Stimulated activated CD4-positive, alpha-beta T cell treated with anti-CD3 and anti-CD28 coated beads, Interleukin-12 subunit alpha, Interleukin-12 subunit beta, amount 100 ng/mL, for 48 hours (primary cell): ENCODE measurements at places on chromosomes 16 and 17.
A peak's percentile ranks its signal among the peaks of the same experiment; 100 is the strongest.

GRCh38 chr17:12637745-12638651, 27.7 kb upstream of the MYOCD start:
- DNase-seq: no peak

DNA sequence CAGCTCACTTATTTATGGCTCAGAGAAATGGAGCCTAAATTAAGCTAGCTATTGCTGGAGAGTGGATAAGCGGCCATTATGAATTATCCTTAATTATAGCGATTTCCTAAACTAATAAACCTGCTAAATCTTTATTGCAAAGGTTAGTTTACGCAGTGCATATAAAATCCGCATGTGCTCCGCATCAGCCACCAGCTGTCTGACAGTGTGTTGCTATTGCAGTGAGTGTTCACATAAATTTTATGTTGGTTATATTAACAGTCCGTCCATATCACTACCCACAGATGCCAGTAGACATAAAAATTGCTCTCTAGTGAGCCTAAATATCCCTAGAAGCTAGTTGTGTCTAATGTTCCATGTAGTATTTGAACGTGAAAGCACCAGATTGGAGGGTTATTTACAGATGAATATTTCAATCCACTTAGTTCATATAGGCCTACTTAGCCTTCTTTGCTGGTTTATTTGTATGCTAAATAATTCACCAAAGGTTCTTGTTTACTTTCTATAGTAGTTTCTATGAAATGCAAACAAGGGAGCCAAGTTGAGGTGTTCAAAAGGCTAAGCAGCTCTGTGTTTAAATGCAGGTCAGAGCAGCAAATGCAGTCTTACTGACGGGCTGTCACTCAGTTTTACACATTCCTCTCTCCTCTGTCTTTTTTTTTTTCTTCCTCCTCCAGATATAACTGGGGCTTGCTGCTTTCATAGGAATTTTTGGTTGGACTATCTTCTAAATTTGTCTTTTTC, 219.1 kb downstream of the IRX3 start:
- DNase-seq: no peak

GRCh38 chr17:29292992-29293889, 707 bp downstream of the NUFIP2 start:
- DNase-seq: peak; percentile 44

DNA sequence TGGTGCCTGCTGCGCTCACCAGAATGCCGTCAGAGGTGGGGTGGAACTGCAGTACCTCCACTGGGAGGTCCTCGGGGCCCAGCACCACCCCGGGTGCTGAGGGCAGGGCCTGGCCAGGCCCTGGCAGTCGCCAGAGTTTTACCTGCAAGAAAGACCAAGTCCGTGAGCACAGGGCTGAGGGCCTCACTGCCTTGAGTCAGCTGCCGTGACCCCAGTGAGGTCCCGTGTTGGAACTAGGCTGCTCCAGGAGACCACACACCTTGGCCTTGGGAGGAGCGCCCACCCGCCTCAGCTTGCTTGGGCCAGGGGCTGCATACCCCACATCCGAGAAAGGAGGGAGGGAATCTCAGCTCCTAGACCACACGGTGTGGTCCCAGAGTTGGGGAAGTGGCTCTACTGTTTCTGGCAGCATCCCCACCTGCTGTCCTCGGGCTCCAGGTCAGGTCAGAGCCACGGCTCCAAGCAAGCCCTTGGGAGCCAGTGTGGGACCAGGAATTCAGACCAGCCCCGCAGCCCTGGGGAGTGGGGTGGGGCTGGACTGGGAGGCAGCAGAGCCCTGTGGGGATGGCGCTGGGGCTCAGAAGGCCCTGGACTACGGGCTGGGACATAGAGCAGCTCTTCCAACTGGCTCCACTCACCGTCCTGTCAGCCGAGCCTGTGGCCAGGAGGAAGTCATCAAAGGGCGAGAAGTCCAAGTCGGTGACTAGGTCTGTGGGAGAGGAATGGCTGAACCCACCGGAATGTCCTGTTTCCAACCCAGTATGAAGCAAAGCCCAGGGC, 8.7 kb downstream of the CORO7 start:
- no peak for DNase-seq

DNA sequence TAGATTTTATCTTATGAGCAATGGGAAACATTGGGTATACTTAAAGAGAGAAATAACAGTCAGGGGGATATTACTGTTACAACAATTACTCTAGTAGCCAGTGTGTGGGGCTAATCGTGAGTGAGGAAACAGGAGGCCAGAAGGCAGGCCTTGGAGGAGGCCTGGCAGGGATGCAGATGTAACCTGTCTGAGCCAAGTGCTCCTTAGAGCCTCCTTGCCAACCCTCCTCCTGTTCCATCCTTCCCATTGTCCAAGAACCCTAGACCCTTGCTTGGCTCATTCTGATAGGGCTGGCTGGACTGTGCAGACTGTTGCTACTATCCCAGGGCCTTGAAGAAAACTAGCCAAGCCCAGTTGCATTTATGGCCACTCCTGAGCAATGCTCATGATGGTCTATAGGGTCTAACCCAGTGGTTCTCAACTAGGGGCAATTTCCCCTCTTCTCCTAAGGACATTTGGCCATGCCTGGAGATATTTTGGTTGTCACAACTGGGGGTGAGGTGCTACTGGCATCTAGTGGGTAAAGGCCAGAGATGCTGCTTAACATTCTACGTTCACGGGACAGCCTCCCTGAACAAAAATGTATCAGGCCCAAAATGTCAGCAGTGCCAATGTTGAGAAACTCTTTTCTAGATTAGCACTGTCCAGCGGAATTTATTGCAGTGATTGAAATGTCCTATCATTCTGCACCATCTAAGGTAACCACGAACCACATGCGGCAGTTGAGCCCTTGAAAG, 24.4 kb upstream of the WSCD1 start:
- DNase-seq: no peak

- no peak for DNase-seq
Measured at GRCh38 chr16:85171004-85171758, 58.9 kb upstream of the CIBAR2 start.

GRCh38 chr17:48253975-48254374, 146.4 kb downstream of the SNX11 start:
- no peak for DNase-seq

DNA sequence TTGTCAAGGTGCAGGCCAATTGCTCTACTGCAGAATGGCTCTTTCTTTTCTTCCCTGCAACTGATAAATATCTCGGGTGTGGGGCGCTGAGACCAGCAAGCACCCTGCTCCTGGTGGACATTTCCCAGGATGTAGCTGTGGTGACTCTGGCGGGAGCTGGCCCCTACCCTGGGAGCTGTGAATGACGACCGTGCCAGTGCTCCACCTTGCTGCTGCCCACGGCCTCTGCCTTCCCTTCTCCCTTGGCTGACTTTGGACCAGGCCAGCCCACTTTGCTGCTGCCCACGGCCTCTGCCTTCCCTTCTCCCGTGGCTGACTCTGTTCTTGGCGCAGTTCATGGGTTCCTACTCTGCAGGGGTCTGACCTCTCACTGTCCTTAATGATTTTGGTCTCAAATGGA, 16.1 kb downstream of the CARD14 start:
- no peak for DNase-seq

GRCh38 chr16:27195076-27195741, 8.1 kb upstream of the KDM8 start:
- DNase-seq: no peak

DNA sequence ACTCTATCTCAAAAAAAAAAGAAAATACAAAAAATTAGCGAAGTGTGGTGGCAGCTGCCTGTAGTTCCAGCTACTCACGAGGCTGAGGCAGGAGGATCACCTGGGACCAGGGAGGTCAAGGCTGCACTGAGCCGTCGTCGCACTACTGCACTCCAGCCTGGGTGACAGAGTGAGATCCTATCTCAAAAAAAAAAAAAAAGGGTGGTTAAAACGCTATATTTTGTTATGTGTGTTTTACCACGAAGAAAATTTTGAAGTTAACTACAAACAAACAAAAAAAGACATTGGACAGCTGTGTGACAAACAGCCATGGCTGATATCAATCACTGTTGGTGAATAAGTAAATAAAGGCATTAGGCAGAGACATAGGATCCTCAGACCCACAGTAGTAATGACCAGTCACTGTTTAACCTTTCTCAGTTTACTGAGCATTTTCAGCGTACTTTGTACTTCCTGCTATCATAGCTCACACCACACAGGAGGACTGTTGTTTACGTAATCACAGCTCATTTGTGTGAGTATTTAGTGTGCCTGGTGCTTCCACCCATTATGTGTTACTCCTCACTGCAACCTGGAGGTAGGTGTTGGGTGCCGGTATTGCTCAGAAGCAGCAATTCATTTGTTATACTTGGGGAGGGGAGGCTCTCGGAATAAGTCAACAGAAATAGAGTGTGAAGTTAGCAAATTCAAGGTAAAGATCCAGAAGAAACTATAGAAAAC, 55.4 kb downstream of the COPRS start:
- no peak for DNase-seq

DNA sequence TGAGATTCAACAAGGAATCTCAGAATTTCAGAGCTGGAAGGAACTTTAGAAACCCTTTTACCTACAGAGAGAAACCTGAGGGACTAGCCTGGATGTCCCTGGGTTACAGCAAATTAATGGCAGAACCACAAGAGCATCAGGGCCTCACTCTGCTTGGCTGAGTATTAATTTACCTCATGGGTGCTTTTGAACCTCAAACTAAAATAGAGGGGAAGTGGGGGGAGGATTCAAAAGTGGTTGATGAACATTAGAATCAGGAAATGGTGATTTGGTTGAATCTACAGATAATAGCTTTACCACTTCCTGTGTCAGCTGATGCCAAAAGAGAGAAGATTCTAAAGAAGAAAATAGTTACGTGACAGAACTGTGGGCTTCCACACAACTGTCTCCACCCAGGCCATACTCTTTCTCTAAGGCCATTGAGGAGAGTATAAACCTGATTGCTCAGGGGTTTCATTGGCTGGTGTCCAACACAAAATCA, 11.3 kb upstream of the SKAP1 start:
- no peak for DNase-seq

GRCh38 chr17:21213638-21214014, 335 bp downstream of the TMEM11 start:
- no peak for DNase-seq

DNA sequence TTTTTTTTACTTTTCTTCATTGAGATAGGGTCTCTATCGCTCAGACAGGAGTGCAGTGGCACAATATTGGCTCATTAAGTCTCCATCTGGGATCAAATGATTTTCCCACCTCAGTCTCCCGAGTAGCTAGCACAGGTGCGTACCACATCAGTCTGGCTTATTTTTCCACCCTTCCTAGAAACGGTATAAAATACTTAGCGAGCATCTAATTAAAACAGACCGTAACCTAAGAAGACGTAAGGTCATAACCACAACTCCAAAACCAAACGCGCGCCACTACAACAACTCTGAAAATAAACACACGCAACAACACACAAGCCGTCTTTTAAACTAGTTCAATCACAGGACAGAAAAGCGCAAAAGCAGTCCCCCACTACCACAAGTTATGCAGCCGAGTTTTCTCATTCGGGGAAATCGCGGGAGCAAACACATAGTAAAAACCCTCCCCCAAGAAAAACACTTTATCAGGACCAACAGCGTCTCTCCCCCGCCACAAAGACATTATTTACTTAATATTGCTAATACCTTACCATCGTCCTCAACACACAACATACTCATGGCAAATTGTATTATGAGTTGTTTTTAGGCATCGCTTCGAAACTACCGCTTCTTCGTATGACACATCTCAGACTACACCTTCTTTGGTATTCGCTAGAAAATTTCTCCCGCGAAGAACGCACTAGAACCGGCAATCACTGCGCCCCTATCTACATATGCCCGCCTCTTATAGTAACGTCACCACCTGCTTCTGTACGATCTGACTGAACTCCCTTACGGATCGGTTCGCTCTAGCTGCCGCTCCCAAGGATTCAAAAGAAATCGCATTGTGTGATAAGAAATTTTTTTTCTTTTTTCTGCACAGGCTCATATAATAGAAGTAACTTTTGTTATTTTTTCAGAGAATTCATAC, 32.8 kb downstream of the TEX14 start:
- peak; percentile 84 for DNase-seq

- DNase-seq: no peak
Measured at GRCh38 chr17:57940231-57940630, 15.0 kb downstream of the CUEDC1 start.

GRCh38 chr17:42563950-42564349, 2.0 kb downstream of the COASY start:
- DNase-seq: no peak

- no peak for DNase-seq
Measured at GRCh38 chr17:78172249-78173051, 4.1 kb downstream of the SYNGR2 start.

DNA sequence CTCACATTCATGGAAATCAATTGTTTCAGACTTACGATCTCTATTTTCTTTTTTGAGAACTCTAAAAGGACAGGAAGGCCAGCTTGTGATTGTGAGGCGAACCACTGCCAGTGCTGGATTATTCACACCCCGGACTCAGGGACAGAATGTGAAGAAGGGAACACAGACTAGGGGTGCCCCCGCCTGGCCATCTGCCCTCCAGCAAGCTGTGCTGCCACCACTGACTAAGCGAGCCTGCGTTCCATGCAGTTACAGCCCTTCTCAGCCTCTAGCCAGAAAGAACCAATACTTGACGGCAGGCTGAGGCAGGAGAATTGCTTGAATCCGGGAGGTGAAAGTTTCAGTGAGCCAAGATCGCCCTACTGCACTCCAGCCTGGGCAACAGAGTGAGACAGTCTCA, 2.8 kb downstream of the HAGH start:
- no peak for DNase-seq

GRCh38 chr17:16991349-16992009, 19.6 kb upstream of the TNFRSF13B start:
- peak; percentile 81 for DNase-seq

DNA sequence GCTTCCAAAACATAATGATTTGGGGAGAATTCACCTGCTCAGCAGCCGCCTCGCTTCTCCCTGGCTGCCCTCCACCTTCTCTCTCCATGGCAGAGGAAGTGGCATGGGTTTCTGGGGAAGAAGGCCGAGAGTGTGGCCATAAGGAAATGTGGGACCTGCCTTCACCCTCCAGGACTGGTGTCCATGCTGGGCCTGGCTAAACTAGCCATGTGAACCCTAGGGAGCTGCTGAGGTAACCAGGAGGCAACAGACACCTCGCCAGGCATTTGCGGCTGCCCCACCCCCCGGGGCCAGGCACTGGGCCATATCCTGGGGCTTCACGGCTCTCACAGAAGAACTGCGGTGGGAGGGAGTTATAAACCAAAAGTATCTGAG, 9.9 kb upstream of the CMTM4 start:
- DNase-seq: no peak

- no peak for DNase-seq
Measured at GRCh38 chr17:80381416-80381923, 33.5 kb upstream of the ENDOV start.
